Stimulated activated CD4-positive, alpha-beta T cell treated with anti-CD3 and anti-CD28 coated beads, Interleukin-1b, Interleukin-23, amount 100 ng/mL, for 24 hours (primary cell): ENCODE measurements at places on chromosomes 2 and 18.

DNA sequence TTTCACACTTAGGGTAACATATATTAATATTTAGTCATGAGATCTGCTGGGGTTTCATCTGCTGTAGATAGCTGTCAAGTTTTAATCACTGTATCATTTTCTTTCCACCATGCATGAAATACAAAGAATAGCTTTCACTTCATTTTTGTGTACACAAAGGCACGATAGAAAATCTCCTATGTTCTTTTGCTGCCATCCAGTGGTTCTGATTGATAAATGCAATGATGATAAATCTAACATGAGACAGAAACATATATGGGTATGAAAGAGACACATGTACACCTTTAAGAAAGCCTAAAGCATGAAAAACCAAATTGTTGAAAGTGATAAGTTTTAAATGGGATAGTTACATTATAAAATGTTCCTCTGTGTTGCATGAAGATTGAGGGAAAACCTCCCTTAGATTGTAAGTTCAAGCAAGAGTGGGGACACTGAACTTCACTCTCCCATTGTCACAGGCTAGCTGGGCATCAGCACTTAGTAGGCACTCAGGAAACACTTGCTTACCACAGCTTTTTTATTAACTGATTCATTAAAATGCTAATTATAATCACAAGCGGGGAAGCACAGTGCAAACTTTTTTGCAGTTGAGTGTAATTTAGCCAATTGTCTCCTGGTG is 31.2 kb downstream of the C1D start:
- DNase-seq, result no peak

DNA sequence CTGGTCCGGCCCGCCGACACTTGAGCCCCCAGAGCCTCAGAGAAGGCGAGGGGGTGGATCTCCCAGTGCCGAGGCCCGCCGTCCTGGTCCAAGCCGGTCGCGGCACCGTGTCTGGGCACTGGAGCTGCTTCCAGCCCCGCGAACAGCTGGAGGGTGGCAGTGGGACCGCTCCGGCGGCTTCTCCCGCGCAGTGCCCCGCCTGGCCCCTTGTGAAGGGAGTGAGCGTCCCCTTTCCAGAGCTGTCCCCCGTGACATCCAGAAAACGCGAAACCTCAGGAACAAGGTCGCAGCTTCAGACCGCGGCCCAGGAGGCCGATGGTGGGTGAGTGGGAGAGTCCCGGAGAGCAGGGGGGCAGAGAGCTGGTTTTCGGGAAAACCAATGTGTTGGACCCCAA is 579 bp upstream of the EMX1 start:
- no peak for DNase-seq

DNA sequence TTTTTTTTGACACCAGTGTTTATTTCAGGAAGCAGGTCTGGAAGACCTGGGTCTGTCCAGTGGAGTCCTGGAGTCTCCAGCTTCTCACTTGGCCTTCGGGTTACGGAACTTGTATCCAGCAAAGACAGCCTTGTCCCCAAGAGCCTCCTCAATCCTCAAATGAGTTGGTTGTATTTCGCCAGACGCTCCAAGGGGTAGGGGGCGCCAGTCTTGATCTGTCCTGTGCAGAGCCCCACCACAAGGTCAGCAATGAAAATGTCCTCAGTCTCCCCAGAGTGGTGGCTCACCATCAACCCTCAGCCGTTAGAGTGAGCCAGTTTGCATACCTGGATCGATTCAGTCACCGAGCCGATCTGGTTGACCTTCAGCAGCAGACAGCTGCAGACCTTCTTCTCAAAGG is 21.9 kb downstream of the ASXL2 start:
- DNase-seq, result no peak

DNA sequence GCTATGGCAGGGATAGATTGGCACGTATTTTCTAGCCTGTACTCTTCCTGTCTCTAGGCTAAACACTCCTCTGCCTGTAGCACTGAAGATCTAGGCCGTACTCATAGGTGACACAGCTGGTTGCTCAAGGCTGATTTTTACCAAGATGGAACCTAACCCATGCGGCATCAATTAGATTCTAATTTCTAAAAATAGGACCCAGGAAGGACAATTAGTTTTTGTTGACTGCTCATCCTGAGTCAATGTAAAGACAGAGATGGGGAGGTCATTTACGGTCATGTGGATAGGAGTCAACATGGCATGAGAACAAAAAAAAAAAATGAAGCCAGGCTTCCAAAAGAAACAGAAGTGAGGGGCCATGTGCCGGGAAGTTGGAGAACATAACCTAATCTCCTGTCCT is 360.7 kb upstream of the ETAA1 start:
- DNase-seq, result no peak

DNA sequence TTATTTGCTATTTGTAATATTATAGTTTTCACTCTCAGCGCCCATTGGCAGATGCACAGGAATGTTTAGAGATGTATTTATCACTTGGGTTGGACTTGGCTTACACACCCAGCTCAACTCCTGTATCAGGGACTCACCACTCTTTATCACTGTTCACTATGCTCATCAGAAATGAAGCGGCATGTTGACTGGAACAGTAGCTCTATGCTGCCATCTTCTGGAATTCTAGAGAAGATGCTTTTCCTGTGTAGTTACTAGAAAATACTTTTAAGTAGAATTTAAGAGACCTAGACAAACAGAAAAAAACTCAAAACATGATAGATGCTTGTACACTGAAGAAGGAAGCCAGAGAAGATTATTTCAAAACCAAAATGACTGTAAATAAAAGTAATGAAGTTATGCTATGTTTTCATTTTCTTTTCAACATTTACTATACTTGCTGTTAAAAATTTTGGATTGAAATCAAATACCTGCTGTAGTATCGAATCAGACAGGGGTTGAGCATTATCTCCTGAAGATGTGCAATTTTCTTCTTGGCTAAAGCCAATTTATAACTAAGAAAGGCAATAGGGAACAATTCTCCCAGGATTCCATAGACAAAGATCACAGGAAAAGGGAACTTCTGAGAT is 47.4 kb upstream of the NXPH2 start:
- DNase-seq, result no peak
